T1000 (cell line): ENCODE measurements at places on chromosomes 7 and 10.

GRCh38 chr7:4911111-4911828, 27.8 kb upstream of the RADIL start:
- no peak for DNase-seq

GRCh38 chr7:102431617-102432298, 1.6 kb upstream of the ORAI2 start:
- no peak for DNase-seq

GRCh38 chr10:50740293-50740648, 535 bp downstream of the ASAH2B start:
- no peak for DNase-seq

GRCh38 chr10:94281654-94282053, 81.1 kb downstream of the NOC3L start:
- no peak for DNase-seq

DNA sequence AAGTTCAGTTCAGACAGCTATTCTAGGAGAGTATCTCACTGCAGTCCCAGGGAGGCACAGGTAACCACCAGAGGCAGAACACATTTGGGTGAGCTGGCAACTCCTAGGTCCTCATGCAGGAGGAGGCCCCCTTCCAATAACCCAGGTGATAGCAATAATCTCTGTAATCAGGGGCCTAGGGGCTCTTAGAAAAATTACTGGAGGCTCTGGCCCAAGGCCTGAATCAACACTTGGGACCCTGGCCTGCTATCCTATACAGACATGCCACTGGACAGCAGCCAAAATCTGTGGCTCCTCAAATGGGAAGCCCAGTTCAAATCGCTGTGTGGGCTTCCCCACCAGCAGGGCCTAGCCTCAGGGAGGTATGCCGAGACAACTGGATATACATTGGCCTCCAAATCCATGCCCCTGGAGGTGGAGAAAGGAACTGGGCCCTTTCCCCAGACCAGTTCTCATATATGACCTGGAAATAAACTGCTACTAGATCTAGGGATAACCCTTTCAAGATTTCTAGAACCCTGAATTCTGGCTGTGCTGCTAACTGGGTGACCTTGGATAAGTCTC, 1.6 kb downstream of the AVPI1 start:
- no peak for DNase-seq

DNA sequence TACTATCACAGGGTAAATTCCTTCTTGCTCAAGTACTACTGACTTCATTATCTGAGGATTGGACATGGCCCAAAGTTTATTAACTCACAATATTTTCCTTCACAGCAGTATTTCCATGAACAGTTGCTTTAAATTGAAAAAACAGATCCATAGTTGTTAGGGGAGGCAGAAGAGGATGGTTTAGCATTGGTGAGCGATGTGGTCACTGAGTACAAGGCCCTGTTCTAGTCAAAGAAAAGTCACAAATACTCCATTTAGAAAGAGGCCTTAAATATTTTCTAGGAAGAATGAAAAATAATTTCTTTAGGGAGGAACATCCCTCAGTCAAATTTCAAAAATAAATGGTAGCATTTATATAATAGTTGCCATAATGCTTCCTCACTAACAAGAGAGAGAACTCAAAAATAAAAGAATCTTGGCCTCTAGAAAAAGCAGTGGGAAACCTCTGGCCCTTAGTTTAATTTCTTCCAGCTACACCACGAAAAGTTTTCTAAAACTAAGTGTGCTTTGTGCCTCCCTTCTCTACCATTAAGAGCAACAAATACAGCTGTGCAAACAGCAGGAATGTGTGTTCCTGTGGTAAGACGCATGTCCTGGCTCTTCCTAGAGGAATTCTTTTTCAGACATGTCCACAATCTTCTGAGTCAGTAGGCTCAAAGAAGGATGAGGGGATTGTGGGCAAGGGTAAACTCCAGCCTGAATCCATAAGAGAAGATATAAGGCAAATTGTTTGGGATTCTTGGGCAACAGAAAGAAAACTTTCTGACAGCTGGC, 105.7 kb downstream of the HOXA1 start:
- no peak for DNase-seq

DNA sequence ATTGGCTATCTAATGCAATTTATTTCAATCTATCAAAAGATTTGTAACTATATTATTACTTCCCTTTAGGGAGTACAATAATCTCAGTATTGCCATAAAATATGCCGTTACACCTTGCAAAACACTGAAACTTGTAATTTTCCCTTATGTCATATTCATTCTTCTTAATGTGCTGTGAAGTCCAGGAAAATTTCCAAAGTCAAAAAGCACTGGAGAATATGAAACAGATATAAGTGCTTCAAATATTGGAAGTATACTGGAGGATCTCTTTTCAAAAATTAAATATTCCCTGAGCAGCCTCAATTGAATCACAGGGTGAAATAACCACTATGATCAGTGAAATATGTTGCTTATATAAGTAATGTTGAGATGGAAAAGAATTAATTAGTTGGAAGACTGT, 356.0 kb downstream of the PPP1R3A start:
- DNase-seq, result no peak

- DNase-seq, result no peak
Measured at GRCh38 chr7:2771274-2771731, 72.8 kb downstream of the GNA12 start.
